Fibroblast of villous mesenchyme (primary cell): ENCODE measurements at places on chromosomes 5 and 9. TPM values are rescaled to one million over a fixed set of nuclear protein-coding genes. Genes with fewer than 3 reads are reported as not detected.
A peak's percentile ranks its signal among the peaks of the same experiment; 100 is the strongest.

Gene HRH2
- not detected in 2 replicates for total RNA-seq

Gene CCDC152
- 0.86 and 0.97 TPM in 2 replicates for total RNA-seq

Gene OR1Q1
- not detected in 2 replicates for total RNA-seq

Gene IL4
- not detected in 2 replicates for total RNA-seq

Gene TNC
- 371 and 386 TPM in 2 replicates for total RNA-seq

Gene PRDM9
- not detected in 2 replicates for total RNA-seq

GRCh38 chr5:124285071-124285470 lies 461.4 kb downstream of the ZNF608 start:
- no peak for DNase-seq

GRCh38 chr5:157516006-157516405 lies 56.0 kb downstream of the NIPAL4 start:
- DNase-seq = peak; percentile 71

DNA sequence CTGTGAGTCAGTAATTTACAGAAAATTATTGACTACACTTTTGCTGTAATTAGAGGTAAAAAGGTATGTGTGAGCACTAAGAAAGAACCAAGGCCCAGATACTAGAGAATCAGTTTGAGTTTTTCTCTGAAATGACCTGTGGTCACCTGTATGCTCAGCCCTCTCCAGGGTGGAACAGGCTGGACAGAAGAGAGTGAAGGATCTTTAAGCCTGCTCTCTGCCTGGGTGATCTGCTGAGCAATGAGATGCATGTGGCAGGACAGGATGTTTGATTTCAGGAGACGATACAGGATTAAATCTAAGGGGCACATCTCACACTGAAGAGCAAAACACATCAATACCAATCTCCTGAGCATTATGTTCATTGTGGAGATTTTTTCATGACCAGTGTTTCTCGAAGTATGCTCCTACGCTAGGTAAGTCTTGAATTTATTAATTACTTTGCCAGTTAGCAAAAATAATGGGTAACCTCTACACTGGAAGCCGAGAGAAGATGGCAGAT lies 25.5 kb downstream of the HMGCR start:
- no peak for DNase-seq

DNA sequence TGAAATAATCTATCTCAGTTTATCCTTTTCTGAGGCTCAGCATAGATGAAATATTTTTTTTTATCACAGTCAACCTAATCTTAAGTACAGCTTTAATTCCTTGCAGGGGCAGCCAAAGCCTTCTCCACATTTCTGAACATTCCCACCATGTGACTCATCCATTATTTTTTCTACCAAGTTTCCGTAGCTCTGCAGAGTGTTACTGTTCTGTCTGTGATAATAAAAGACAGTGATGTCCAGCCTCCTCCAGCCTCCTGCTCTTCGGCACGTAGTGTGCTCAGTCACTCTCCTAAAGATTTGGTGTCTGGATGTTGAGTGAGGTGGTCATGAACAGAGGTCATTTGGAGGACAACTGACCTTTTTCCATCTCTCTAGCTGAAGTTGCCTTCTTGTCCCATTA lies 338.1 kb upstream of the ADAMTS16 start:
- no peak for DNase-seq

DNA sequence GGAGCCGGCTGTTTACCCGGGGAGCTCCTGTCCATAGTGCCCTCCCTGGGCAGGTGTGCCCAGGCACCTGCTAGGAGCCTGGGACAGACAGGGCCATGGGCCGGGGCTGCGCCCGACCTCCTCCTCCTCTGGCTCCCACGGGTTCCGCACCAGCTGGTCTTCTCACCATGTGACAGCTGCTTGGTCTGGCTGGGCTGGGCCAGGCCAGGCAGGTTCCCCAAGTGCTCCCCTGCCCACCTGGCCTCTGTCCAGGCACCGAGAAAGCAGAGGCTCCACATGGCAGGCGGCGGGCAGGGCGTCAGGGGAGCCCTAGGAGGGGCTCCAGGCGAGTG lies 60.0 kb downstream of the OLFM1 start:
- DNase-seq = no peak

DNA sequence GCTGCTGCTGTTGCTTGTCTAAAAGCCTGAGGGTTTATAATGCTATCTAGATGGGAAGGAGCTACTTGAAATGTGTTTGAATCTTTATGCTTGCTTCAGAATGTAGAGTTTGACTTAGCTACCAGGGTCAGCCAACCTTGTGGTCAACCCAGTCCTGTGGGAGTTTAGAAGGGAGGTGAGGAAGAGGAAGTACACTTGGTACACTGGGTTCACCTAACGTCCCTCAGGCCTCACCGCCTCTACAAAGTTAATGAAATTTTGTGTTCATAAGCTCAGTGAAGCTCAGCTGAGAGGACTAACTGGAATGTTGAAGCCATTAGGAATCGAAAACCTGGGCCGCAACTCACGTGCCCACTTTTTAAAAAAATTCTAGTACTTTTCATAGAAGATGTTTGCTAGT lies 10.7 kb downstream of the IQGAP2 start:
- no peak for DNase-seq

DNA sequence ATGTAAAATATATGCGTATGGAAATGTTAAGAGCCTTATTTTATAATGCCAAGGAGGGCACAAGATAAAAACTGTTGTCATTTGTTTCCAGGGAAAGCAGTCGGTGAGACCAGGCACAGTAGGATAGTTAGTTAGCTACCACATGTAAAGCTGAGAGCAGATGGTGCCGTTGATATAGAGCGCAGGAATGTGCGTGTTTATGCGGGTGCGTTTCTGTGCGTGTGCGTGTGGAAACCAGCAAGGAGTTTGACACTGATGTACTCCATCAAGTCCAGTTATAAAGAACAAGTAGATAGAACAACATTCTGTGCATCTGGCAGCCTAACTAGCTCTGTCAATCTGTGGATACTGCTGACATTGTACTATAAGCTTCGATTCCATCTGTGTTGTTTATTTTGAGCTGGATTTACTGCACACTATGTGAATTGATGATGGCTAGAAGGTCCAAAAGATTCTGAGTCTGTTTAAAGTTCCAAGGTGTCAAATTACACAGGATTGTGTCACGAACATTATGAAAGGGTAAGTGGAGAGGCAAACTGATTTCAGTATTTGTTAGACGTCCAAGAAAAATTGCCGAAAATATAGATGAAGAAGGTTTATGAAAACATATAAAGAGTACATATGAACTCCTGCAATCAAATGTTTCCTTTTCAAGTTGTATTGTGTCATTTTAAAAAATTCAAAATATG lies 494.9 kb upstream of the MEF2C start:
- peak; percentile 25 for DNase-seq

- DNase-seq = no peak
These were observed 4.9 kb upstream of the SCGB3A1 start for GRCh38 chr5:180596115-180596667.

- DNase-seq = no peak
These were observed 4.4 kb upstream of the IL3 start for GRCh38 chr5:132055808-132056609.
